ENCODE measurements at places on chromosomes 11 and 22. TPM values are rescaled to one million over a fixed set of nuclear protein-coding genes. Genes with fewer than 3 reads are reported as not detected.

Gene NPTXR
- 15.1 TPM for total RNA-seq

Gene GVQW3
- total RNA-seq, result 1.5 TPM

Gene GSTT2B
- 0.40 TPM for total RNA-seq

Gene OR4C12
- total RNA-seq, result not detected

Gene ARL14EP
- total RNA-seq, result 10.7 TPM

Gene RTN4RL2
- 99.8 TPM for total RNA-seq

Gene TCN1
- 0.09 TPM for total RNA-seq

Gene ZBTB16
- total RNA-seq, result 0.15 TPM
